Gastroesophageal sphincter (tissue), 4 donors: ENCODE measurements at places on chromosomes 4 and X.

GRCh38 chrX:71577682-71578081 lies 555 bp upstream of the GCNA start:
- ATAC-seq: no peak

DNA sequence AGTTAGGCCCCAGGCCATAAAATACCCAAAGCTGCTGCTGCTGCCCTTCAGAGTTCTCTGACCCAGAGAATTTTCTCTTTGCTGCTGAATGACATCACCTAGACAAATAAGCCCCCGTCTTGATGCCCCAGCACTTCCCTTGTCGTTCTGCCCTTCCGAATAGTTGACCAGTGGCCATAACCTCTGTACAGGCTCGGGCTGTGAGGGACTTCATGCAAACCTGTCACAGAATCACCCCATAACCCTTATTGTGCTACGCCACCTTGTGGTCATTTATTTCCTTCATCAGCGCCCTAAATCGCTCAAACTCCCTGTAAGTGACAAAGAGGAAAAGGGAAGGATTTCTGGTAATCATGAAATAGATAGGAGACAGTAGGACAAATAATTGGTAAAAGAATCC lies 18.8 kb downstream of the SPACA5 start:
- ATAC-seq: peak; percentile 23

DNA sequence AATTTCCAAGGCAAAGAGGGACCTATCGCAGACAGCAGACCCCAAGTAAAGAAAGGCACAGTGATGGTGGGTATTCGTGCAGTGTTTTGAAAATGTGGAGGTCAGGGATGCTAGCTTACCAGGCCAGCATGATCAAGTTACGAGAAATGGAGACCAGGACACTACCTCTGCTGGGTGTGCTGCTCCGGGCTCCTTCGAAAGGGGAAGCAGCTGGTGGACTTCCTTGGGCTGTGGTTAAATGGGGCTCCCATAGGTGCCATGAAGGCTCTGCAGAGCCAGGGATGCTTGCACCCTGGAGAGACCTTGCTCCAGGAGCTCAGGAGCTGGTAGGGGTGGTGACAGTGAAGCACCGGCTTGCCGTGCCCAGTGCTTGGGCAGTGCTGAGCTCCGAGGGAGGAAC lies 68.8 kb downstream of the TBL1X start:
- no peak for ATAC-seq

DNA sequence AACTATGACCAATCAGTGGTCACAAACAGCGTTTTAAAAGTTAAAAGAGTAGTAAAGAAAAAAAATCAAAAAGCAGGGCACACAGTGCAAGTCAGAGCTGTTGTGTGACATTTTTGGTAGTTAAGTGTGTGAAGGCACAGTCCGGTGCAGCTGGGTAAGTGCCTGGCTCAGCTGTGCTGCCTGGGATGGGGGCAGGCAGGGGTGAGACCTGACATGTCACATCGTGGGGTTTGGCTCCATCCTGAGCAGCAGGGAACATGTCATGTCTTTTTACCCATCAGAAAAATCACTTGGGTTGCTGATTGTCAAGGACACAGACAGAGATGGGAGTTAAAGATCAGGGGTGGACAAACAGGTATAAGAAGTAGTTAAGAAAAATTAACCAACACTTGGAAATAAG lies 125.1 kb downstream of the NSUN7 start:
- no peak for ATAC-seq

GRCh38 chr4:90317785-90318184 lies 190.6 kb downstream of the CCSER1 start:
- ATAC-seq: peak; percentile 46
